ENCODE measurements at places on chromosomes 16 and 17.

GRCh38 chr16:76899767-76900166 lies 291.2 kb upstream of the MON1B start:
- no peak for DNase-seq

DNA sequence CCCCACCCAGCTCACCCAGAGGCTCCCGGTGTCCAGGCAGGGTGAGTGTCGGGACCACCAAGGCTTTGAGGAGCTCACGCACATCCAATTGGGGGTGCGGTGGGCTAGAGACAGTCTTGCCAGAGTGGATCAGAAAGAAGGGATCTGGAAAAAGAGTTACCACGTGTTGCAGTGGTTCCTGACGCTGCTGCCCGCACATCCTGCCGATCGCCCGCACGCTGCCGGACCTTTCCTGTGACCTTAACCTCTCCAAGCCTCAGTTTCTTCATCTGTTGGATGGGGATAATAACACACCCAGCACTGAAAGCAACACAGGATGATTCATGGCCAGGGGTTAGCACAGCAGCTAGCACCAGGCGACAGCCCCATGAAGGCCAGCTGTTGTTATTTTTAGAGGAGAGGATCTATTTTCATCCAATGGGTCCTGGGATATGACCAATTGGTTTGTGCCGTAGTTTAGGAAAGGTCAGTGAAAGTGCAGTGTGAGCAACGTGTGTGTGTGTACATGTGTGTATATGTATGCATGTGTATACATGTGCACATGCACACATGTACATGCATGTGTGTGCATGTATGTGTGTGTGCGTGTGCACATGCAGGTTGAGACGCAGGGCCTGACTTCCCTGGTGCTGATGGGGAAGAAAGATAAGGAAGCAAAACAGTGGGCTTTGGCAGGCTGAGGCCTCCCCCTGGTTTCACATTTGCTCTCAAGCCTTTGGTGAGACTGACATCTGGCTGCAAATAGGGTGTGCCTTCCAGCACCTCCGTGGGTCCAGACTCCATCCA lies 2.5 kb downstream of the ITGAX start:
- DNase-seq, result no peak

DNA sequence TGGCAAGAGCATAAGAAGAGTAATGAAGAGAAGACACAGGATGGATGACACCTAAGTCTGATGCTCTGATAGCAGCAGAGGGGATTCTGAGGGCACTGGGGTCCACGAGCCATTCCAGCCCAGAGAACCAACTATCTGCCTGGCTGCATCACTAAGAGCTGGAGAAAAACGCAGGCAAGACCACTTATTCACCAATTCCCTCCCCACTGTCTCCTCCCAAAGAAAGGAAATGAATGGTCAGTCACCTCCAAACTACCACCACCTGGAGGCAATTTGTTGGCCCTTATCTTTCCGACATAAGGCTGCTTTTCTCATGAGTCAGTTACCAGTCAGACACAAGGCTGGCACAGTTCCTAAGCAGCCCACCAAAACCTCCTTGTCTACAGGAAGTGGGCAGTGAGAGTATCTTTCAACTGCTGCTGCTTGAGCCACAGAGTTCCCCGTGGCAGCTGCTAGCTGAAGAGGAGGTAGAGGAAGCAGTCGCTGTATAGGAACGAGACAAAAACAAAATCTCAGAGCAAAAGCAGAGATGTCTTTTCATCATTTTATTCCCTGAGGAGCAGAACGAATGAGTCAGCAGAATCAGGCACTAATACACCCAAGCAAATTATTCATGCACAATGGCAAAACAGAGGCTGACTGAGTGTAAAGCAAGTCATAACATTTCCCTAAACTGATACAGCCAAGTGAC lies 111.1 kb downstream of the SMG6 start:
- DNase-seq, result peak; percentile 84

DNA sequence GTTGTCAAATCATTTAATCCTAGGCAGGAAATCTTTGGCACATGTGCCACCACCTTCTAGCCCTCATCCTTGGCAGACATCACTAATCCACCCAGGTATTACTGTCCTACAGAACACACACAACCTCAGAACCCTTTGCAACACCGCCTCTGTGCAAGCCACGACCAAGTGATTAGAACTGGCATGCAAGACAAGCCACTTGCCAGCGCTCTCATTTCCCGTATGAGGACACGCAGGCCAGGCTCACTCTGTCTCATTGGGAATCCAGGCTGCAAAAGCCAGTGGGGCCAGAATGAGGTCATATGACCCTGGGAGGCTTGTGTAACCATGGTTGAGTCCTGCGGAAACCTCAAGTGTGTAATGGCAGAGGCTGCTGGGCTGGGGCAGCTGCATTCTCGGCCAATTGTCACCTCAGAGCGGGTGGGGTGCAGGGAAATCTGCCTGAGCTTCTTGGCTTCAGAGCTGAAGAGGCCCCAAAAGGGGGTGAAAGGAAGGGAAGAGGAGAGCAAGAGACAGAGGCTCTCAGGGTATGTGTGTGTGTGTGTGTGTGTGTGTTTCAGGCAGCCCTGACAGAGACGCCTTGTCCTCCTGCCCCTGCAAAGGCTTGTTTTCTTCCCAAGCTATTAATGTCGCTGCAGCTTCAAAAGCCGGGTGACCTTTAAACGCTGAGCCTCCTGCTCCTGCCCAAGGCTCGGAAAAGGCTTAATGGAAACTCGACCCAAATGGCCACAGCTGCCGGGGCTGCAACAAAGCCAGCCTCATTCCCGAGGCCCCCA lies 43.2 kb upstream of the MRPS23 start:
- peak; percentile 99 for DNase-seq

DNA sequence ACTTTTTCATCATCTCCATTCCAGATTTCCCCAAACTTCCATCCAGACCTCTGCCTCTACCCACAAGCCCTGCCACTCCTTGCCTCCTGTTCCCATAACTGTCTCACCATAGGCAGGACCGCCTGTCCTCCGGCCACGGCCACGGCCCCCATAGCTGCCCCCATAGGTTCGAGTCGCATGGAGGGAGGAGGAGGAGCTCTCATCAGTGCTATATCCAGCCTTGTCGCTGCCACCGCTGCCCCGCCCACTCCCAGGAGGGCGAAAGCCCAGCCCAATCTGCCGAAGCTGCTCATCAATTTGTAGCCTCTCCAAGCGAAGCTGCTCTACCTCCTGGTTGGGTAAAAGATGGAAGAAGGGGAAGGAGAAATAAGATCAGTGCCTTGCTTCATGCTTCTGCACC lies 3.4 kb upstream of the SOX15 start:
- DNase-seq, result no peak

- no peak for DNase-seq
These were observed 7.5 kb downstream of the ANKS3 start for GRCh38 chr16:4726616-4727015.

DNA sequence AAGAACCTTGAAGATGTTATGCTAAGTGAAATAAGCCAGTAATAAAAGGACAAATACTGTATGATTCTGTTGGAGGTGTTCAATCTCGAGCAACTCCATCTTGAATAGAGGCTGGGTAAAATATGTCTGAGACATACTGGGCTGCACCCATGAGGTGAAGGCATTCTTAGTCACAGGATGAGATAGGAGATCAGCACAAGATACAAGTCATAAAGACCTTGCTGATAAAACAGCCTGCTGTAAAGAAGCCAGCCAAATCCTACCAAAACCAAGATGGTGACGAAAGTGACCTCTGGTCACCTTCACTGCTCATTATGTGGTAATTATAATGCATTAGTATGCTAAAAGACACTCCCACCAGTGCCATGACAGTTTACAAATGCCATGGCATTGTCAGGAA lies 98.1 kb downstream of the RGS9 start:
- no peak for DNase-seq

DNA sequence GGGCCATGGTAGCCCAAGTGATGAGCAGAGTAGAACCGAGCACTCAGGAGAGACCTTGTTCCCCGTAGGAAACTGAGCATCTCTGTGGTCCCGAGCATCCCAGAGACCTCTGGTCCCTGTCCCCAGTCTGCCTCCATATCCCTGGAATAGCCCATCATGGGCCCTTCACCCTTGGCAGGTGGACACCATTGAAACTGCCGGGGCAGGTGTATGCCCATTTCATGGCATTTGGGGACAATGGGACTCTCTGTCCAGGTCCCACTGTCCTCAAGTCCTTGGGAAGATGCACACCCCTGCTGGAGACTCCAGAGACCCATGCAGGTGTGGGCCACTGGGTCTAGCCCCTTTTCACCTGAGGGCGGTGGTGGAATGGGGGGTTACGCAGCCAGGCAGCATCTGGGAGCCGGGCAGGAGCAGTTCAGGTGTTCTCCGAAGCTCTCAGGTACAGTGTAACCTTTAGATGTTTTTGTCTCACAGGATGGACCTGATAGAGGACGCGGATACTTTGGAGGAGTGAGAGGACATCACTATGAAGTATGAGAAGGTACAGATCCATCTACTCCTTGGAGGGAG lies 75.9 kb downstream of the GOSR1 start:
- no peak for DNase-seq

DNA sequence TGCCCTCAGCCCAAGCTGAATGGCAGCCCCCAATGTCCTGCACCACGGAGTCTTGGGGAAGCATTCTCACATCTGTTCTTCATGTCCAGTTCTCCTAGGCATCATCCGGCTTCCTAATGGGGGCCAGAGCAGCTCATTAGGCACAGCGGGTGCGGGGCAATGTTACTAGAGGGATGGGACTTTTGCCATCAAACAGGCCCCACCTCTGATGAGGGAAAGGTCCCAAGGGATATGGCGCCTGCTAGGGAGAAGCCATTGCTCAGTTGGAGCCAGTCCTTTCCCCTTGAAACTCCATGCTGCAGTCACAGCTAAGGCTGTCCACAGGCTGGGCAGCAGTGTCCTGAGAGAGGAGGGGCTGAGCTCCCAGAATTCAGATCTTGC lies 1.7 kb upstream of the DPH1 start:
- no peak for DNase-seq

- no peak for DNase-seq
These were observed 80.7 kb upstream of the TNRC6C start for GRCh38 chr17:77877646-77878355.

DNA sequence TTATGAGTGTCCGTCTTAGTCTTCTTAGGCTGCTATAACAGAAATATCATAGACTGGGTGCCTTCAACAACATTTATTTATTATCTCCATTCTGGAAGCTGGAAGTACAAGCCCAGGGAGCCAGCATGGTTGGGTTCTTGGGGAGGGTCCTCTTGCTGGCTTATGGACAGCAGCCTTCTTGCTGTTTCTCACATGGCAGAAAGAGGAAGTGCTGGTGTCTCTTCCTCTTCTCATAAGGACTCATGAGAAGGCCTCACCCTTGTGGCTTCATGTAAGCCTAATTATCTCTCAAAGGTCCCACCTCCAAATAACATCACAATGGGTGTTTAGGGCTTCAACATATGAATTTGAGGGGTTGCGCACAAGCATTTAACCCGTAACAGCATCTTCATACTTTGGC lies 207.0 kb upstream of the COX10 start:
- DNase-seq, result no peak

DNA sequence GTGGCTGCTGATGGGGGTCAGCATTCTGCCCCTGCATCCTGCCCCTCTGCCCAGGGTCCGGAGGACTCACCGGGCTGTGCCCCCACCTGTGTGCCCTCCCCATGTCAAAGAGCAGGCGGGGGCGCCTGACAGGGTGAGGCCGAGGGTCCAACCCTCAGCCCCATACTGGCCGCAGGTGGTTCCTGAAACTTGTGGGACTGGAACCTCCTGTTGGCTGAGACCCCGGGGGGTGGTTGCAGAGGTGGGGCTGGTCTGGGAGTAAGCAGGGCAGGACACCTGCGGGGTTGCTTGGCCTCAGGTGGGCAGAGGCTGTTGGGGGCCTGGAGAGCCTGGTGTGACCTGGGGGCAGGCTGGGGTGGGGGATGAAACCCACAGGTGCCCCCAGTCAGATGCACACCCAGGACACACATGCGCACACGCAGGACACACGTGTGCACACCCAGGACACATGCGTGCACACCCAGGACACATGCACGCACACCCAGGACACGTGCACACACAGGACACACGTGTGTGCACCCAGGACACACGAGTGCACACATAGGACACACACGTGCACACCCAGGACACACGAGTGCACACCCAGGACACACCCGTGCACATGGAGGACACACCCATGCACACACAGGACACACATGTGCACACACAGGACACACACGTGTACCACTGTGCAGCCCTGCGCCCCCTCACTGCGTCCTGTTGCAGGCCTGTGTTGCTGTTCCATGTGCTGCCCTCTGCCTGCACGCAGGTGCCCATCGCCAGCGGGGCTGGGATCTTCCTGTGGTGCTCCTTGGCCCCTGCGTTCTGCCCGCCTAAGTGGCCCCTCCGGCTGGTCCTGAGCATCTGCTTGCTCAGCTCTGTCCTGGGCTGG lies 31.4 kb downstream of the SOX8 start:
- DNase-seq, result no peak

DNA sequence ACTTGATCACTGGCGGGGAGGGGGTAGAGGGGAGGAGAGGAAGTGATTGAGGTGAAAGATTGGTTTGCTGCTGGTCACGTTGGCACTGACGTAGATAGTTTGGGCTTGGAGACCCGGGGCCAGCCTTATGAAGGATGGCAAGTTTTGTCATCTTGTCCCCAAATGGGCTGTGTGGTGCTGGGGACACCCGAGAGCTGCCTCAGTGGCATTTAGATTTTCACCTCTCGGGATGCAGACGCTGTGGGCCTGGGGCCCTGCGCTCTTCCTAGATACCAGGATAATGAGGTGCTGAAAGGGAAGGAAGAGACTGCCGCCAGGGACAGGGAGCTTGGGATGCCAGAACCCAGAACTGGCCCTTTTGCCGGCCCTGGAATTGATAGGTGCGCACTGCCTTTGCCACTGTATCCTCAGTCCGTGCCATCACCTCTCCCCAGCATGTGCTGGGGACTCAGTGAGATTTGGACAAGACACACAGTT lies 1.4 kb upstream of the SOCS3 start:
- no peak for DNase-seq

DNA sequence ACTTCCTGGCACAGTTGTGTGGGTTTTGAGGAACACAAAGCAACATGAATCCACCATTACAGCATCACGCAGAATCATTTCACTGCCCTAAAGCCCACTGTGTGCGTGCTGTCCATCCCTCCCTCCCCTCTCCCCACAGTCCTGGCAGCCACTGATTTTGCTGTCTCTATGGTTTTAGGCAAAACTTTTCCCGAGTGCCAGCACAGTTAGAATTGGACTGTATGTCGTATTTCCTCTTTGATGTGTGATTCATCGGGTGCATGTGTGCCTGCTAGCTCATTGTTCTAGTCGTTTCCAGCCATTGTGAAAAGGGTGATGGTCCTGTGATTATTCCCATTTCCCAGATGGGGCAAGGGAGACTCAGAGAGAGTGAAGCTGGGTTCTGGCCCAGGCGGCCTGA lies 12.7 kb downstream of the KLHL36 start:
- DNase-seq, result no peak

GRCh38 chr16:49441366-49441780 lies 67.8 kb downstream of the C16orf78 start:
- peak; percentile 25 for DNase-seq

GRCh38 chr17:77417575-77417974 lies 276.8 kb downstream of the SEC14L1 start:
- no peak for DNase-seq

- DNase-seq, result no peak
These were observed 34.4 kb upstream of the USP7 start for GRCh38 chr16:8998108-8998507.

All from H4 (cell line).